ENCODE measurements at places on chromosomes 5 and 9.

DNA sequence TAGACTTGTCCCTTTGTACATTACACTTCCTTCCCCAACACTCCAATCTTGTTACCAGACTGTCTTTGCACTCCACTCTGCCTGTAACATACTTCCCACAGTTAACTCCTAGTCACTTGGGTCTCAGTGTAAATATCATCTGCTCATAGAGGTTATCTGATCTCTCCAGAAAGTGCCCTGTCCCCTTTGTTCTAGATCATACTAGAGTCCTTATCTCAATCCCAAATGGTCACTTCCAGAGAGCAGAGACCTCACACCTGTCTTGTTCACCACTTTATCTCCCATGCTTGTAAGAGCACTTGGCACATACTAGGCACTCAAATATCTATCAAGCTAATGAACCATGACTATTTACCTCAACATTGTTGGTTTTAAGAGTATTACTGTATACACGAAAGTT lies 30.4 kb downstream of the SETX start:
- no peak for DNase-seq

GRCh38 chr9:81052846-81053245 lies 636.5 kb downstream of the TLE1 start:
- DNase-seq, result no peak

DNA sequence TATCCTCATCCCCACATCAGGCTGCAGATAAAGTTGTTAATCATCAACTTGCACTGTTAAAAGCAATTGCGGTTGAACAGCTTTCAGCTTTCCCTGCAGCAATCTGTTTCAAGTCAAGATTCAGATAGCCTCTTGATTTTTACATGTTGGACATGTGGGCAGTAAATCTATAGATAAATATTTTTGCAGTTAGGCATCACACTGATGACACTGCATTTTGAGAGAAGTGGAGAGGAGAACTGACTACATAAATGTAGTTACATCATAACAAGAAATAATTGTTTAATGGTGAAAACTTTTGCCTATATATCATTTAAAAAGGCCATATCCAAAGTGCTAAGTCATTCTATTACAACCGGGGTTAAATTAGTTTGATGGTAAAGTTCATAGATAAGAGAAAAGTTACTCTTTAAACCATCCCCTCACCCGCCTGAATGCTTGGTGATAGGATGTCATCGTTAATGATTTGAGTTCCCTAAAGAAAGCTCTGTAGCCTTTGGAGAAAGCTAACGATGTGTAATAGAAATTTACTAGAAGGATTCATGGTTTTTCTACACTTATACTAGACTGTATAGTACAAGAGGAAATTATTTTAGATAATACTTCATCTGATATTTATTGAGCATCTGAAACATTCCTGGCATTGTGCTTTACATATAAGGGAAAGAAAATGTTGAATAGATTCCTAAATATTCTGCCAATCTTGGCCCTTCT lies 30.8 kb upstream of the ALDH1A1 start:
- DNase-seq, result no peak

- no peak for DNase-seq
Measured at GRCh38 chr5:154900066-154900465, 37.9 kb downstream of the GEMIN5 start.
